ENCODE measurements at places on chromosomes 12 and 14.

DNA sequence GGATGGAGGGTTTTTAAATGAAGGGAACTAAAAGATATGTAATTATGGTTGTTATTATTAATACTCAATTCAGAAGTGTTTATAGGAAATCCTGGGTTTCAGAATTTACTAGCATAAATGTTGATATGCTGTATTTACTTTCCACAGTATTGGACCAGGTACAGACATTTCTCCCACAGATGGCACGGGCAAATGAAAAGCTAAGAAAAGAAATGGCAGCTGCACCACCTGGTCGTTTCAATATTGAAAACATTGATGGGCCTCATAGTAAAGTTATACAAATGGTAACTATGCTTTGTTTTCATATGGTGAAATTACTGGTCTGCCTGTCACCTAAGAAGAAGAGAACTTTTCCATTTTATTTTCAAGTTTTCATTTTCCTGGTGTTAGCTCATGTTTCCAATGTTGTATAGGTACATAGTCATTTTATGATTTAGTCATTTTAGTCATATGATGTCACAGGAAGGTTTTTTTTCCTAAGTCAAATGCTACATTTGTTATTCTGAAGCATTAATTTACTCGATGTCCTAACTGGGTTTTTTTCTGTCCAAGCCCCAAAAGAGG, 5.5 kb downstream of the NOPCHAP1 start:
- DNase-seq = no peak

DNA sequence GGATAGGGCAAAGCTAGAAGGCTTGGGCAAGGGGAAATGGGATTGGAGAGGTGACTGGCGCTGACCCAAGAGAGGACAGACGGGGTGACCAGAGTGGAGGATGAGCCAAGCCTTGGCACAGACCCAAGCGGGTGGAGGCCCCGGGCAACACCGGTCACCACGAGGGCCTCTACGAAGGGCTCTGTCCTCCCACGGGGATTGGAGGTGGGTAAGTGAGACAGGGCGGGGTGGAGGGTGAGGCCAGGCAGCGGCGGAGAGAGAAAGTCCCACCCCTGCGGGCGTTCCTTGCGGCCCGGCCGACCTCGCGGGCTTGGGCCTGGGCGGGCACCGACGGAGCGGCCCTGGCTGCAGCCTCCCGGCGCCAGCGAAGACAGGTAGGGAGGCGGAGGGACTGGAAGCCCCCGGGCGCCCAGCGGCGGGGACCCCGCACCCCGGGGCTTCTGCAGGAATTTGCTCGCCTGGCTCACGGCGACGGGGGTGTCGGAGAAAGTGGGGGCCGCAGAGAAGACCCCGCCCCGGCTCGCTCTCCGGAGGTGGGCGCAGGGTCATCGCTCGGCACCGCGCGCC, at the start of gene PAPLN:
TSS of gene PAPLN (plus strand) at position 288 of the 567 bp plus-strand sequence. CDS start 2,273 bp downstream, outside the sequence.
- peak; percentile 75 for DNase-seq

DNA sequence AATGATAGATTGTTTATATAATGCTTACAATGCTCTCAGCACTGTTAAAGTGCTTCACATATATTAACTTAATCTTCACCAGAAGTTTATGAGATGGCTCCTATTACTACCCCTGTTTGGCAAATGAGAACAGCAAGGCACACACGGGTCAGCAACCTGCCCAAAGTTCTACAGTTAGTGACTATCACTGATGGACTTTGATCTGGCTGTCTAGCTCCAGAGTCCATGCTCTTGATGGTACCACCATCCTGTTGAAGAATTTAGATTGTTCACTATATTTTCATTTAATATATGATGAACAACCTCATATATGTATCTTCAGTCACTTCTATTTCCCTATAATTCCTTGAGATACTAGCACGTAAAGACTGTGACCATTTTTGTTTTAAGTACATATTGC, 10.6 kb downstream of the GLIPR1 start:
- no peak for DNase-seq

DNA sequence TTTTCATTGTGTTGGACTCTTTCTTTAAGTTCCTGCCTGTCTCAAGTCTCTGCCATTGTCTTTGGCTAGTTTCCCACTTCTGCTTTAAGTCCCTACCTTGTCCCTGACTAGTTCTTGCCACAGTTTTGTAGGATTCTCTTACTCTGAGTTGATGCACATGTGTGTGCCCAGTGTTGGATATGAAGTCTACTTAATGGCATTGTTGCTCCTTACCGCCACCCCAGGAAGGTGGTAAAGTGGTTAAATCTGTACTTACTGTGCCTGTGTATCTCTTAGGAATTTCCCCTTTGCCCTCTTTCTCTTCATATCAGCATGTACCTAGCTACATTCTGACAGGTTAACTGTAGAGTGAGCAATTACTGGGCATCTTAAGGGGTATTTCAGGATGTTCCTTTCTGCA, 227.1 kb downstream of the NUBPL start:
- DNase-seq = peak; percentile 5

DNA sequence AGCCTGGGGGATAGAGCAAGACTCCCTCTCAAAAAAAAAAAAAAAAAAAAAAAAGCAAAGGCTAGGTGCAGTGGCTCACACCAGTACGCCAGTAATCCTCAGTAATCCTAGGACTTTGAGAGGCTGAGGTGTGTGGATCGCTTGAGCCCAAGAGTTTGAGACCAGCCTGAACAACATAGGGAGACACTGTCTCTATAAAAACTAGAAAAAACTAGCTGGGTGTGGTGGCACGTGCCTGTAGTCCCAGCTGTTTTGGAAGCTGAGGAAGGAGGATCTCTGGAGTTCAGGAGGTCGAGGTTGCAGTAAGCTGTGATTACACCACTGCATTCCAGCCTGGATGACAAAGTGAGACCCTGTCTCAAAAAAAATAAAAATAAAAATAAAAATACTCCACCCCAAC, 8.9 kb upstream of the RBM25 start:
- DNase-seq = no peak

GRCh38 chr14:93195316-93195999, 10.3 kb downstream of the LYSET start:
- DNase-seq = no peak

DNA sequence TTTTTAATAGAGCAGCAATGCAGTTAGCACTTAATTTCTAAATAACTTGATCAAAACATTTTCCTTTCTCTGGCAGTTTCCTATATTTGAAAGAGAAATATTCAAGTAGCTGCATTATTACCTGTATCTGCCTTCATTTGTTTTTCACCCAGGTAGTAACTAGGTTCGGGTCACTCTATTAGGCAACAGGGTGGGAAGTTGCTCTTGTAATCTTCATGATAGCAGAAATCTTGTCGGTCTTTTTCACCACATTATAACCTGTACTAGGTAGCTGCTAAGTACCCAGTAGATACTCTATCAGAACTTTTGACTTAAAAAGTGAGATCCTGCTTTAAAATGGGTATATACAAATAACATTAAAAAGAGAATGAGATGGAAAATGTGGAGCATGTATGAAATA, 2.4 kb upstream of the PIK3C2G start:
- DNase-seq = no peak

- no peak for DNase-seq
These were observed 1996.2 kb upstream of the FLRT2 start for GRCh38 chr14:83533734-83534133.

GRCh38 chr12:90404071-90404470, 550.9 kb downstream of the CCER1 start:
- no peak for DNase-seq

DNA sequence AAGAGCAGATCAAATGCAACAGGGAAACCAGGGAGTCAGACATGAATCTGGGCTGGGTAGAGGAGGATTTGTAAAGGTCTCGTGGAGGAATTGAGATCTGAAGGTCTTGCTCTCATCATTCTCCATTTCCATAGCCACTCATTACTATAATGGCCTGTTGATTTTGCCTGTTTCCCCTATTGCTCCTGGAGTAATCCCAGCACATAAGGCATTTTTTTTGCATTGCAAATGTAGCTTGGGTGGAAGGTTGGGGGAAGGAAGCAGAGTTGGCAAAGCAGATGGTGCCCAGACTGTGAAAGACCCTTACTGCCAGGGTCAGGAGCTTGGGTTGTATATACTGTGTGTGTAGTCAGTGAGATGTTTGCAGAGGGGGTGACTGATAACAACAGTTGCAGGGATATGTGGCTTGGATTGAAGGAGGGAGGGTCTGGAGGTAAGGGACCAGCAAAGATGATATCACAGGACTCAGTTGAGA, 116.0 kb downstream of the TTC6 start:
- DNase-seq = no peak

- DNase-seq = no peak
These were observed 23.1 kb downstream of the SPIC start for GRCh38 chr12:101498252-101498651.

- peak; percentile 41 for DNase-seq
These were observed 56.4 kb downstream of the MON2 start for GRCh38 chr12:62522984-62523383.

DNA sequence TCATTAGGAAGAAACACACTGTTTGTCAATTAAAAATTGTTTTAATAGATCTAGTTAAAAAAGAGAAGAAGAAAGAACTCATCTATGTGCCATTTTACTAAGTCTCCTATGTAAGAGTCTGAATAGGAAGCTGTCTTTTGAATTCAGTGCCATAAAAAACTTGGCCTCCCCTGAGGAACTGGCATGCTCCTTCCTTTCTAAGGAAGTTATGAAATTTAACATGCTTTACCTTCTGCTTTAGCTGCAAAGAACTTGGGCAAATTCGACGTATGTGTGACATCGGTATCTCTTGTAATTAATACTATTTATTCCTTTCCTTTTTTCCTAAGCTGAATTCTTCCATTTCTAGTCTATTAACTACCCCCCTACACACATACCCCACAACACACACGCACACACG, 12.5 kb downstream of the TM7SF3 start:
- DNase-seq = no peak

DNA sequence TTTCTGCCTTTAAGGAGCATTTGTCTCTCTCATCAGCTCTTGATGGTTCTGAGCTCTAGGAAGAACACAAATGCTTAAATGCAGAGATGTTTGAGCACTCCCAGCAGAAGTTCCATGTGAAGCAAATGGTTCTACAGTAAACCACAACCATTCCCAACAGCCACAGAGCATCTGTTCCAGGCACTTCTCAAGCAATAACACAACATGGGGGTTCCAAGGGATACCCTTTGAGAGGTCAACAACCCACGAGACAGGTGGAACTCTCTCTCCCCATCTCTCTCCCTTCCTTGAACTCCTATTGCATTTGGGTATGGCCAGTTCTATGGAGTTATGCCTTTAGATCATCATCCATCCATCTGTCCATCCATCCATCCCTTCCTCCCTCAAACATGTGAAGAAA, 5.2 kb upstream of the COL2A1 start:
- no peak for DNase-seq

DNA sequence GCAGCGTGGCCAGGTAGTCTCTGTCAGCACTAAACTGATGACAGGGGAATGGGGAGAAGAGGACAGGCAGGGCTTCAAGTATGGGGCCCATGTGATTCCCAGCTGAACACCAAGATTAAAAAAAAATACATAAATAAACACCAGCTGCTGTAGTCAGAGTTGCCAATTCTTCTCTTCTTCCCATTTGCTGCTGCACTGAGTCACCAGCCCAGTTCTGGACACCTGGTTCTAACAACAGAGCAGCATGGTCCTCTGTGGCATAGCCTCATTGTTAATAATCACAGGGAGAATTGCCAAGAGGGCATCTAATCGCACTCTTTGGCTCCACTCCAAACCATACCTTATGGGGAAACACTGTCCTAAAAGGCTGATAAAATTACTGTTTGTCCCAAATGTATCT, 15.1 kb downstream of the PPM1H start:
- peak; percentile 69 for DNase-seq

GRCh38 chr14:74155749-74156148, 71.0 kb downstream of the LIN52 start:
- no peak for DNase-seq

- no peak for DNase-seq
These were observed 46.6 kb upstream of the TPH2 start for GRCh38 chr12:71892059-71892458.

DNA sequence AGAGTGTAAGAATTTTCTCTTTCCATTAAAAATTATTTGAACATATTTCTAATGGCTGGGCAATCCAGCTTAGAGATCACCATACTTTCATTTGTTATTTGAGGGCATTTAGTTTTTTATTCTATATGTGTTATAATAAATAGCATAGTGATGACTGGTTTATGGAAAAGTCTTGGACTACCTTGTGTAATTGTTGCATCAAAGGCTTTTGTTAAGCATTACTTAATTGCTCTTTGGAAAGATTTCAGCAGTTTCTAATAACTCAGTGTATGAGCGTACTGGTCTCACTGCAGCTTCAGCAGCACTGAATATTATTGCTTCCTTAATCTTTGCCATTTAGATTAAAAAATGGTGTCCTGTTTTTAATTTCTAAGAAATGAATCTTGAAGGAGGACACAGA, 22.8 kb downstream of the TMEM19 start:
- no peak for DNase-seq

- DNase-seq = no peak
These were observed 43.8 kb downstream of the FOXN3 start for GRCh38 chr14:89373185-89373584.

DNA sequence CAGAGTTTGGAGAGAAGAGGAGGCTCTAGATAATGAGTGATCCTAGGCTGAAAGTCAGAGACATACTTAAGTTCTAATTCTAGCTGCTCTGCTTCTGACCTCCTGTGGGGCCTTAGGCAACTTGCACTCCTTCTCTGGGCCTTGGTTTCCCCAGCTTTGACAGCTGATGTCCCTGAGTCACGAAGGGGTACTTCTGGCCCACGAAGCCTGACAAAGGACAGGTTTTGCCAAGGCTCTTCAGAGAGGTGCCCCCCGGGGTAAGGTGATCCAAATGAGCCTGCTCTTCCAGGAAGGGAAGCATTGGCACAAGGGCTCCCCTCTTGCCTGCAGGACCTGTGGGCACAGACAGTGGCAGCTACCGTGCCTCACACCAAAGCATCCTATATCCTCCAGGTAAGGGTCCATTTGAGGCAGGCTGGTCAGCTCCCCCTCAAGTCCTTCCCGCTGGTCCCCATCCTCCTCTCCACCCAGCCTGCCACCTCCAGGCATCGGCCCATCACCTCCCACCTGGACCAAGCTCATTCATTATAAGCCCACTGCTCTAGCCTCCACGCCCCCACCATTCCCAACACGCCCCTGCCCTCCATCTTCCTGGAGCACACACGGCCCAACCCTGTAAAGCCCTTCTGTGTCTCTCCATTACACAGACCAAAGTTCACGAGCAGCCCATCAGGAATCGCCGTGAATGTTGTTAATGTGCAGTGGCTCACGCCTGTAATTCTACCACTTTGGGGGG, 1.9 kb upstream of the PPP1R13B start:
- DNase-seq = no peak

DNA sequence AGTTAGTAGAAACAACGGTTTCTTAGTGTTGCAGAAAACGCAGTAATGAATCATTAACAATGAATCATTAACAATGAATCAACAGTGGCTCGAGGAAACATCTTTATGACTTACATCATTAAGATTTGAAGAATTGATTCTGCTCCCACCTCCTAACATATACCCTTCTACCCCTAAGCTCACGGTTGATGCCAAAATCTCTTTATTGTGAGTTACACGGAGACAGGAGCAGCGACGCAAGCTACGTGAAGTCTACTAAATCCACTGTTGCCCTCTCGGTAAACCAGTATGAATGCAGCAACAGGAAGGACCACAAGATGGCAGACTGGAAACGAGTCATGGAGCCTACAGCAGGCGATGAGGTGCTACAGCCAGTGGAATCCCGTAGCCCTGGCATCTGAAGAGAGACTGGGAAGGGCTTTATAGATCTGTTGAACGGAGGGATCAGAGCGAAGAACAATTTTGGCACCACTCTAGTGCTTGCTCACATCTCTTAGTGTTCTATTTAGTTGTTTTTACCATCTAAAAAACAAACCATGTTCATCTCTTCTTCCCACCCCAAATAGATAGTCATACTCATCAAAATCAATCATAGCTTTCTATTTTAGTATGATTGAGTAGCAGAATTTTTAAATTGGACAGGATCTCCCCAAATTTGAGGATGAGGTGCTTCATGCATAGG, 332.7 kb downstream of the DUSP6 start:
- peak; percentile 82 for DNase-seq
